Femur (tissue), 1 donor: ENCODE measurements at places on chromosomes 5 and 9.

DNA sequence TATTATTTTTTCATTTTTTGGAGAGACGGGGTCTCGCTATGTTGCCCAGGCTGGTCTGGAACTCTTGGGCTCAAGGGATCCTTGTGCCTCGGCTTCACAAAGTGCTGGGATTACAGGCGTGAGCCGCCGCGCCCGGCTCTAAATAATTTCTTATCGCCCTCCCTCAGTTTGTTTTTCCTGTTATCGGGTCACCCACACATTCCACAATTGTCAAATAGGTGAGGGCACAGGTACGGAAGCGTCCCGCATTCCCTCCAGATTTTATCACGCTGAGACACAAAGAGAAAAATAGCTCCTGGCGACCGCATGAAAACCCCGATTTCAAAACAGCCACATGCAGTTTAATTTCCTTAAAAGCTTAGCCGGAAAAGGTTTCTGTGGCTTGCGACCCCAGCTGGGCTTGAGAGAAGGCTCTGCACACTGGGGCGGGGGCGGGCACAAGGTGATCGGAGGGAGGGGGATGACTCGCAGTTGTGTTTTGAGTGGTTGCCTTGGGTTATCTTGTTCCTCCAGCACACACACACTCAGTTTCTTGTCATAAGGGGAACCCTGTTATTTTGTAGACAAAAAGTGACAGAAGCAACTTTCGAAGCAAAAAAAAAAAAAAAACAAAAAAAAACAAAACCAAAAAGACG lies 717 bp upstream of the IQGAP2 start:
- peak; percentile 77 for DNase-seq

DNA sequence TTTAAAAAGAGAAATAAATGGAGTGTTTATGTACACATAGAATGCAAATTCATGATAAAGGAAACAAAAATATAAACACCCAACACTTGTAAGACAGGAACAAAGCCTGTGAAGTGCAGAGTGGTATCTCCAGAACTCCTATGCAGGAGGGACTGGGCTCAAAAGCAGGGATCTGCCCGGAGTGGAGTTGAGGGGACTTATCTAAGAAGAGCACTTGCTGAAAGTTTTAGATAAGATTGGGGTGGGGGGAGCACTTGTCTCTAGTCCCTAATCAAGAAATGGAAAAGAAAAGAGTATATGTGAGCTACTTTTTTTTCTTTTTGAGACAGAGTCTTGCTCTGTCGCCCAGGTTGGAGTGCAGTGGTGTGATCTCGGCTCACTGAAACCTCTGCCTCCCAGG lies 840.4 kb downstream of the MAT2B start:
- DNase-seq, result no peak

GRCh38 chr9:121609822-121610637 lies 41.4 kb upstream of the DAB2IP start:
- DNase-seq, result no peak

GRCh38 chr5:126516133-126516532 lies 78.9 kb downstream of the ALDH7A1 start:
- DNase-seq, result no peak

DNA sequence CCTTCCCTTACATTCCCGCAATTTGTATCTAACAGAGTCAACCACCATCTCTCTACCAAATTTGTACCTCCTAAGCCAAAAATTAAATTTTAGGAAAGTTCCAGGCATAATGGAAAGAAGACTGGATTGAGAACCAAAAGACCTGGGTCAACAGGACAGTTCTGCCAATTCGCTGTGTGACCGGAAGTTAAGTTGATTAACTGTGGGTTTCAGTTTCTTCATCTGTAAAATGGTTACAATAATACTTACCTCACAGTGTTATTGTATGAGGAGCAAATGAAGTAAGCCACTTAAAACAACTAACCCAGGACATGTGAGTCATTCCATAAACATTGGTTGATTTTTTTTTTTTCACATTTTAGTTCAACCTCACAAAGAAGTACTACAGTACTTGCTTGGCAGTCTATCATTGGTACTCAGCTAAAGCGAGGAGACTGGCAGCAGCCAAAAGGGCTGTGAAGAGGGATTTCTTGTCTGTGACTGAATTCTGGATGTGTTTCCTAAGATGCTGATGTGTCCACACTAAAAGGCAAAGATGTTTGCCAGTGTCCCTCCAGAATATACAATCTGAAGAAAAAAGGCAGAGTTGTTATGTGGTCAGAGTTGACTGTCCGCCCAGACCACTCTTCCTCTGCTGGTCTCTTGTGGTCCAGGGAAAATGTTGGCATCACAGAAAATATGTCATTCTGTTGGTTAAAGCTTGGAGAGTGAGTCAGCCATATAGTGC lies 198.6 kb downstream of the TLE1 start:
- DNase-seq, result peak; percentile 46

GRCh38 chr9:132008855-132009812 lies 70.5 kb downstream of the MED27 start:
- no peak for DNase-seq

GRCh38 chr5:174750711-174751110 lies 26.3 kb downstream of the MSX2 start:
- no peak for DNase-seq

DNA sequence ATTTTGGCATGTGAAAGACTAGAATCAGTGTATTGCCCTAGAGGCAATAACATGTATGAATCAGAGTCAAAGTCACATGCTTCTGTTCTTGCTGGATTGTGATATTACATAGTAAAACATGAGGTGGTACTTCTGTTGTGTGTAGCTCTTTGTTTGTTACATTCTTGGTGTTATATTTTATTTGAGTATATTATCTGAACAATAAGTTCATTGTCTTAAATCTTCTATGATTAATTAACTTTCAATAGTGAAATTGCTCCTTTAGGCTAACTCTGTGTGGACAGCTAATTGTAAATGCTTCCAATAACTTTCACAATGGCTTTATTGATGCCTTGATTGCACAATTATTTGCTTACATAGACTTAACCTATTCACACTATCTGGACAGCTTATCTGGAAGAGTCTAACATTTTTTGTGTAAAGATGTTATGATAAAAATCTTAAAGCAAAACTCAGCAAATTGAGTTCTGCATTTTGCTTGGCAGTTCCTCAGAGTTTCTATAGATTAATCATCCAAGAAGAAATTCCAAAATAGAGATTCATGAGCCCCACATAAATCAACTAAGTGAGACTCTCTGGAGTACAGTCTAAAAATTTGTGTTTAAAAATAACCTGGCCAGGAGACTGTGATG lies 239.6 kb upstream of the TUSC1 start:
- DNase-seq, result no peak

GRCh38 chr5:103565719-103566118 lies 3.1 kb upstream of the NUDT12 start:
- DNase-seq, result no peak

GRCh38 chr5:134240421-134240962 lies 14.6 kb upstream of the PPP2CA start:
- peak; percentile 77 for DNase-seq

DNA sequence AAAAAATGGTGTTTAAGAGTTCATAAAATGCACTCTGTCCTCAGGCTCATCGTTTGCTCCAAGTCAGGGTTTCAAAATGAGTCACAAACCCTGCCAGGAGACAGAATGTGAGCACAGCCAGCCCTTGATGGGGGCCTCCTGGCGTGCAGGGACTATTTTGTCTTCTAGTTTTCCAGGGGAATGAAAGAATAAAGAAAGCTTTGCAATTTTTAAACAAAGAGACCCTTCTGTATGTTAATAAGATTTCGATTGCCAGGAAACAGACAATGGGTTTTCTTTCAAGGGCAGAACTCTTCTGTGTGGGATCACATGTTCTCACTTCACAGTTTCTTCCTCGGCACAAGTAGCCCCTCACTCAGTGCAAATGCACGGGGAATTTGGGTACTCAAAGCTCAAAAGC lies 121.4 kb upstream of the C6 start:
- DNase-seq, result no peak

DNA sequence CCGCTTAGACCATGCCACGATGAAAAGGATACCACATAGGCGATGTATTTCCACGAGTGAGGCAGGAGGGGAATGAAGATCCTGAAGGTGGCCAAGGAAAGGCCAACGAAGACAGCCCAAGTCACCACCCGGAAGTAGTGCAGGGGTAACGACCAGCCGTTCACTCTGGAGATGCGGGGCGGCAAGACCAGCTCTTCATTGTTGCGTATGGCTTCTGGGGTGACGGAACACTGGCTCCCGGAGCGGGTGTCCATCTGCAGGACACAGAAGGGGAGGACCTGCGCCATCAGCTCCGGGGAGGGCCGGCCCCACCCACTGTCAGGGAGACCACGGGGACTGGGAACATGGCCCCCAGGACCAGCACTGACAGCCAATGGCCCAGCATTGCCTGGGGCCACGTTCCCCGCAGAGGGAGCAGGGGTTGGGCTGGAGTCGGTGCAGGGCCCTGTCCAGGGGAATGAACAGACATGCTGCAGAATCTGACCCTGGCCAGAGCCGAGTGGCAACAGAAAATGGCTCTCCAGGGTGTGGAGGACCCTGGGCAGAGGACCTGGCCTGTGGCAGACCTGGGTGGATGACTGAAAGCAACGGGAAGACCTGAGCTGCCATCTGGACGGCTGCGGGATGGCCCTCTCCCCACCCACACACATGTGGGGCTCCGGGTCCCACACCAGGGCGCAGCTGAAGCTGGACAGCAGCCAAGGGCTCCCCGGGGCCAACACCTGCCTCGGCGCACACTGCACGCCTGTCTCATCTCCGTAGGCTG lies 17.7 kb downstream of the ZDHHC11B start:
- DNase-seq, result peak; percentile 13

DNA sequence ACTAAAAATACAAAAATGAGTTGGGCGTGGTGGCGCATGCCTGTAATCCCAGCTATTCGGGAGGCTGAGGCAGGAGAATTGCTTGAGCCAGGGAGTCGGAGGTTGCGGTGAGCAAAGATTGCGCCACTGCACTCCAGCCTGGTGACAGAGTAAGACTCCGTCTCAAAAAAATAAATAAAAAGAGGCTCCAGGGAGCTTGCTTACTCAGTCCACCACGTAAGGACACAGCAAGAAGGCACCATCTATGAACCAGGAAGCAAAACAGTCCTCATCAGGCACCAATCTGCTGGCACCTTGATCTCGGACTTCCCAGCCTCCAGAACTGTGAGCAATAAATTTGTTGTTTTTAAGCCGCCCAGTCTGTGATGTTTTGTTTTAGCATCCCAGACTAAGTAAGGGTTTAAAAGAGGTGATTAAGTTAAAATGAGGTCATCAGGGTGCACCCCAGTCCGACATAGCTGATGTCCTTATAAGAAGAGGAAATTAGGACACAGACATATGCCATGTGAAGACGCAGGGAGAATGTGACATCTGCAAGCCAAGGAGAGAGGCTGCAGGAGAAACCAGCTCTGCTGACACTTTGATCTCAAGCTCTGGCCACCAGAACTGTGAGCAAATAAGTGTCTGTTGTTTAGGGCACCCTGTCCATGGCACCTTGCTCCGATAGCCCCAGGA lies 45.9 kb downstream of the C9orf50 start:
- no peak for DNase-seq

DNA sequence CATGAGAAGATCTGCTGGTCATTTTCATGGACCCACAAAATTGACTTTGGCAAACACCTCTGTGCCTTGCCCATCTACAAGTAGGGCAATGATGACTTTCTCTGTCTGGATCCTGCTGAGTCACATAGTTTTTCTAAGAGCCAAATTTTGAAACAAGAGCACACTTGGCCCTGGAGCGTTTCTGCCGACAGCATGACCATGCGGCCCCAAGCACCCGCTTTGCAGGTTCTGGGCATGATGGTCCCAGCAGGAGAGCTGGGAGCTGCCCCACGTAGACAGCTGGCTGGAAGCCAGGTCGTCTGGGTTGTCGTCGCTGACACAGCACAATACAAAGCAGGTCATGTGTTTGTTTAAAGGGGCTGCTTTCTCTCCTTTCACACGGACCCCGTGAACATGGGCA lies 159.8 kb downstream of the SYK start:
- no peak for DNase-seq

- DNase-seq, result no peak
These were observed 228.1 kb downstream of the FANCC start for GRCh38 chr9:95089257-95090022.

- DNase-seq, result no peak
These were observed 48.8 kb upstream of the JAK2 start for GRCh38 chr9:4936277-4936676.

DNA sequence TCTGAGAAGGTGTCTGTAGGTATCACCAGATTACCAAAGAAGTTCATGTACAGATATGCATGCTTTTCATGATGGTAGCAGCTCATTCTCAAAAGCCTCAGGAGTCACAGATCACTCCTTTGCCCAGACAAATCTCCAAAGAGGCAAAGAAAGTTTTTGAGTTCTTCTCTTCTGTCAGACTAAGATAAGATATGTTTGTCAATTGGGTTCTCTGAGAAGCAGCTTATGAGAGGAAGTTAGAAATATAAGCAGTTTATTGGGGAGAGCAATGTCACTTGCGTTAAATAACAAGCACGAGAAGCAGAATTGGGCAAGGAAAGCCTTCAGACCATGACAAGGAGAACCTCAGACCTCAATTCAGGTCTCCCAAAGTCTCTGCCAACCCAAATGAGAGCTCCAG lies 219.2 kb upstream of the KLF4 start:
- no peak for DNase-seq

DNA sequence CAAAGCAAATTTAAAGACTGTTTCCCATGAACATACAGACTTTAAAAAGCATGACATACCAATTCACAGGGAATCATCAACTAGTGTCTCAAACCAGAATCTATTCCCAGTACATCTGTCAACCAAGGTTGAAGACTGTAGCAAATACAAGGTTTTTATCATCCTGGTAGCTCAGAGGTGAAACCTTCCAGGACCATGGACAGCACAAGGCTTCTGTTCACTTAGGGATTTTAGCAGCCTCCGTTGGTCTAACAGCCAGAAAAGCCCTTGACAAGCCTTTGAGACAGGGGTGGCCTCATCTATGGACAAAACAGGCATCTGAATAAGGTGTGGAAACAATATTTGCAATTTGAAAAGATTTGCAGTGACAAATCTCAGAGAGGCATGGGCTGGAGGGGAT lies 119.0 kb downstream of the TRIM32 start:
- no peak for DNase-seq

DNA sequence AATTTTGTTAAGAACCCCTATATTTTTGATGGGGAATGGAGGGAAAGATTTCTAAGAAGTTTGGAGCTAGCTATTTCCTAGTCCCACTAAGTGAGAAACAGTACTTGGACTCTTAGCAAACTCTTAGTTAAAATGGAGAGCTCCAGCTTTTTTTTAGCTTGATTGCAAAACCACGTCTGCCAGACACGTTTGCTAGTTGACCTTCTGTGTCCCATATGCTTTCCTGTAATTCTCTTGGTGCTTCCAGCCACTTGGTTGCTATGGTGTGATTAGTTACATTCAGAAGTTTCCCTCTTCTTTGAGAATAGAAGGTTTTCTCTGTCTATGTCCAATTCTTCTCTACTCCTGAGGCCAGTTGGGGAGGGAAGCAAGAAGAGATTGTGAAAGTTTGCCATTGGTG lies 417.0 kb upstream of the TLE4 start:
- no peak for DNase-seq

GRCh38 chr9:128636024-128636390 lies 20.6 kb downstream of the DYNC2I2 start:
- DNase-seq, result peak; percentile 62

DNA sequence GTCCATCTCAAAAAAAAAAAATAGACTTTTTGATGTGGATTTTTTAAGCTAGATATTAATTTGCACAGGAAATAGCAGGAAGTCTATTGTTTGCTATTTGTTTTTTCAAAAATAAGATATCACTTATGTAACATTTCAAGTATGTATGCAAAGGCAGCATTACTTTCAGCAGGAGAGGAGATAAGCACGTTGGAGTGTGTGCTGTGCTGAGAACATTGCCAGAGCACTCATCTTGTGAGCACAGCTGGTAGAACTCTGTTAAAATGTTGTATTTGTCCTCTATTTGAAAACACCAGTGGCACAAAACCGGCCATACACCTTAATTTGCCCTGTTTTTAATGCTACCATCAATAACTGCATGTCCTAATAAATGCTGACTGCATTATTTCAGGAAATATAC lies 1061.9 kb upstream of the CDH18 start:
- no peak for DNase-seq
